H9 (cell line): ENCODE measurements at places on chromosomes 5 and 9. TPM values are rescaled to one million over a fixed set of nuclear protein-coding genes. Genes with fewer than 3 reads are reported as not detected.

DNA sequence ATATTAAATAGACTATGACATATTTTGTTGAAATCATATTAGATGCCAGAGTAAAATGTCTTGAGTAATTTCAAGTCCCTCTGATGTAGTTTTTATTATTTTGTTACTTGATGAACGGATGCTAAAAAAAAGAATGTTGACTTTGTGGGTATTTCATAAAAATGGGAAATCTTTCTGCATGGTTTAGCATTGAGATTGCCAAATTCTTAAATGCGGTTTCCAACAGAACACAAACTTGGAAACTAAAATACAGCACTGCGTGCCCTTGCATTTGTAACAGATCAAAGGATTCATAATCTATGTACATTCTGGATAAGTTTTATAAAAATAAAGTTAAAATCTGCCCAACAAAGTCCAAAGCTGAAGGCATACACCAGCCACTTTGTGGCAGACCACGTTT lies 425.5 kb upstream of the DAB2 start:
- DNase-seq = no peak

DNA sequence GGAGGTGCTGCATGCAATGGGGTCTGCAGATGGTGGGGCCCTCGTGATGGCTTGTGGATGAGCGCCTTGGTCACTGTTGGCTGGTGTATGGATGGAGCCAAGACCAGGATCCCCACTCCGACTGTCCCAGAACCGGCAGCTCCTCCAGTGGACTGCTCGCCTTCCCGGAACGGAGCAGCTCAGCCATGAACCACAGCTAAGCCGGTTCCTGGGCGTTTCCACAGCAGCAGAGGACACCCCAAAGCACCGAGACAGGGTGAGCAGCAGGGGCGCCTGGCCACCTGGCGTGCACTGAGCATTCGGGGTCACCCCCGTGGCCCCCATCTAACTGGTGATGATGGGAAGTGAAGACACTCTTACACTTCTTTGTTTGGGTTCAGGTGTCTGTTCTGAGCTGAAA lies 26.1 kb downstream of the CCDC187 start:
- DNase-seq = no peak

GRCh38 chr9:129391221-129391661 lies 213.2 kb upstream of the IER5L start:
- DNase-seq = no peak

DNA sequence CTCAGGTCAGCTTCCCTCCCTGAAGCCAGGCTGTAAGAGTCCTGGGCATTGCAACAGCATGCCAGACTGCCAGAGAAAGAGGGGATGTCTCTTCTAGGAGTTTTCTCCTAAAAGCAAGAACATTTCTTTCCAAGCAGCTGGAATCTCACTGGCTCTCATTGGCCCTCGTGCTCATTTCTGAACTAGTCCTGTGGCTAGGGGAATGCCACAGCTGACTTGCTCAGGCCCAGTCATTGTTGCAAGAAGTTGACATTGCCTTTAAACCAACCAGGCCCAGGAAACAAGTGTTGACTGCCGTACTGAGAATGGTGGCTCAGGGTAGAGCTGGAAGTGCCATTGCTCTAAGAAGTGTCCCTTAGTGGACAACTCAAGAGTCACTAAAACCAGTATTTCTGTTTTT lies 15.0 kb upstream of the CEP120 start:
- no peak for DNase-seq

DNA sequence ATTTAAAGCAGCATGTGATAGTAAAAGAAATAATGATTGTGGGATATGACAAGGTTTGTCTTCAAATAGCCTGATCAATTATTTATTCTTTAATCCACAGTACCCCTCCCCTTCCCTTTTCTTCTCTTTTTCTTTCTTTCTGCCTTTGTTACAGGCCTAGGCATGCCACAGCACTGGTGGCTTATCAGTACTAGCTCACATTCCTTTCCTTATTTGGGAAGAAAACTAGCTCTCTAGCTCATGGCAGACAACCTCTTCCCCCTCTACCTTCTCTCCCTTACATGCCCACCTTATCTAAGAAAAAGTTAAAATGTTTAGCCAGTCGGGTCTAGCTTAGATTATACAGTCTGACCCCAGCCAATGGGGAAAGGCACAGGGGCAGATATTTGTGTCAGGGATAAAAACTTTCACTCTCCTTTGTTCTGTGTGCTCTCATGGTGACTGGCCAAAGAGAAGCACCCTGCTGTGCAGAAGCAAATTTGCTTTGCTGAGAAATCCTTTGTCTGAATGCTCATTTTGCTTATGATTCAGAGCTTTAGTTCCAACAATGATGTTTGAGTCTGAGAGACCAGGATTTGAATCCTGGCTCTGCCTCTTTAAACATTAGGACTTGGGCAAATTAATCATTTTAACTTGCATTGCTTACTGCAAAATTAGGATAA lies 75.8 kb upstream of the CDH12 start:
- DNase-seq = peak; percentile 35

DNA sequence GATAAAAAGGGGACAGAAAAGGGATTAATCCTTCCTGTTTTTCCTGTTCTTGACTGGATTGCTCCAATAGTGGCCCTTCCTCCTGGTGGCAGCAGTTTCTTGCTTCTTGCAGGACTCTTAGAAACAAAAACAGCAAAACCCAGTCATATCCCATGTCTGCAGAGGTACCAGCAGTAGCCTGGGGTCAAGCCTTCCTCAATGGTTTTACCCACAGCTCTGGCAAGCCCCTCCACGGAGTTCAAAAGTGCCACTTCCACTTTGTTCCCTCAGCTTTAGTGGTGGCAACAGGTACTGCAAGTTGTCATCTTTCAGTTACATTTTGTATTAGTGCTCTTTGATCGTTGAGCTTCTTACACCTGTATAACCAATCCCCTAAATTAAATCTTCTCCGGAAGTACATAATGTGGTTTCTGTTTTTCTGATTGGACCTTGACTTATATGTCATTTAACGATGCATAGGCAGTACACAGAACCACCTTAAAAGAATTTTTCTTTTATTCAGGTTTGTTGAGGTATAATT lies 8.7 kb upstream of the RANBP6 start:
- DNase-seq = no peak

DNA sequence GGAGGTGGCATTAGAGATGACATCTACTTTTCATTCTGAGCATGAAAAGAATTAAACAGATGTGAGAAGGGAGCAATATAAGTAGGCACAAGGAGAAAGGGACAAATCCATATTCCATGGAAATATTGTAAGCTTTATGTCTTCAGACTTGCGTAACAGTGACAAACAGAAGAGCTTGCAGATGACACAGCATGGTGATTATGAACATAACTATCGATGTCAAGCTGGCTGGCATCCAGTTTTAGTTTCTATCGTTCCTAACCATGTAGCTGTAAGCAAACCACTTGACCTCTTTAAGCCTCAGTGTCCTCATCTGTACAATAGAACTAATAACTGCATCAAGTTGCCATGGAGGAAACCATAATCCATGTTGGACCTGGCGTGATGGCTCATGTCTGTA lies 246.7 kb upstream of the ADRA1B start:
- DNase-seq = no peak

DNA sequence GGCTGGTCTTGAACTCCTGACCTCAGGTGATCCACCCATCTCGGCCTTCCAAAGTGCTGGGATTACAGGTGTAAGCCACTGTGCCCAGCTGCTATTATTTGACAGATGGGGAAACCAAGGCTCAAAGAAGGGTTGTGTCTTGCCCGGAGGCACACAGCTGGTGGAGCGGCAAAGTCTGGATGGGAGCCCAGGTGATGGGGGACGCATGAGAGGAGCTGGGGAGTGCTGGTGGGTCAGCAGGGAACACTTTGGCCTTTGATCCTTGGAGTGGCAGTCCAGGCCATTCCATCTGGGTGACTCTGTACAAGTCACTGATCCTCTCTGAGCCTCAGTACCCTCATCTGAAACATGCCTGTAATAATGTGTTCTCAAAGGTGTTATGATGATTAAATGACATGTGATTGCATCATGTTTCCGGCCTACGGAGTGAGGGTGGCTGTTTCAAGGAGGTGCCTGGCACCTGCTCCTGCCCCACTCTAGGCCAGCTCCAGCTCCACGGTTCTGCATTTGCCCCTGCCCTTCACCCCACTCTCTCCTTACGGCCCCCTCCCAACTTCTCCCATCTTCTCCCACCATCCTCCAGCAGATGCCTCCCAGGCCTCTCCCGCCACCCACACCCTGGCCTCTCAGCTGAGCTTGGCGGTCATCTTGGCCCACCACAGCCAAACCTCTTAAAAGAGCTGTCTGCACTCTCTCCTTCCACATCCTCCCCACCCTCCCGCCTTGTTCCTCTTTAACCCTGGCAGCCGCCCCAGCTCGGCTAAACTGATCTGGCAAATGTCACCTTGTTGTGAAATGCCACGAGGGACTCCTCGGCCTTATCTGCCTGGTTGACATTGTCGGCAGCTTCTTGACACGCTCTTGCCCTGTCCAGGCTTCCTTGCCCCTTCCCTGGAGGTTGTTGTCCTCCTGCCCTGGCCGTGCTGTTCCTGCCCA lies 5.5 kb upstream of the DBN1 start:
- no peak for DNase-seq

GRCh38 chr5:161400583-161400982 lies 145.9 kb downstream of the GABRB2 start:
- DNase-seq = no peak

DNA sequence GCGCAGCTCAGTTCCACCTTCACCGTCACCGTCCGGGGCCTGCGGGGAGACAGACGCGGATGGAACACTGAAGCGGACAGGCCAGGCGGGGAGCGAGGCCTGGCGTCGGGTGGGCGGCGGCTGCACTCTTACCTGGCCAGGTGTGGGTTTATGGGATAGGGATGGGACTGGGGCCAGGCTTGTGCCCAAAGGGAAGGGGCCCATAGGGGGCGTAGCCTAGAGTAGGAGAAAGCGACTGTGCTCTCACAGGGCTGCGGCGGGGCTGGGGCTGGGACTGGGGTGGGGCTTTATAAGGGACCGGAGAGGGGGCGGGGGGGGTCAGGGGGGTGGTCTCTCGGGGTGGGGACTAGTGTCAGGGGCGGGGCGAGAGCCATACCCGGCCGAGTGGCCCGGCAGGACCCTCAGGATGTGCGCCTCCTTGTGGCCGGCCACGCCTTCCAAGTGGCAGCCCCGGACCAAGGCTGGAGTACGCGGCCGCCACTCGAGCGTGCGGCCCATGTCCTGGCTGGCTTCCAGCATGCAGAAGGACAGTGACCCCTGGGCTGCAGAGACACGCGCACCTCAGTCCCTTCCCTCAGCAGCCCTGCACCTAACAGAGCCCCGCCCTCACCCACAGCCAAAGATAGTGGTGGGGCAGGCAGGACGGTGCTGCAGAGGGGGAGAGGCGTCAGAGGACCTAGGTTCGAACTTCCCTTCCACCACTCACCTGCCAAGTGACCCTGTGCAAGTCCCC lies 22.8 kb downstream of the FPGS start:
- peak; percentile 95 for DNase-seq

DNA sequence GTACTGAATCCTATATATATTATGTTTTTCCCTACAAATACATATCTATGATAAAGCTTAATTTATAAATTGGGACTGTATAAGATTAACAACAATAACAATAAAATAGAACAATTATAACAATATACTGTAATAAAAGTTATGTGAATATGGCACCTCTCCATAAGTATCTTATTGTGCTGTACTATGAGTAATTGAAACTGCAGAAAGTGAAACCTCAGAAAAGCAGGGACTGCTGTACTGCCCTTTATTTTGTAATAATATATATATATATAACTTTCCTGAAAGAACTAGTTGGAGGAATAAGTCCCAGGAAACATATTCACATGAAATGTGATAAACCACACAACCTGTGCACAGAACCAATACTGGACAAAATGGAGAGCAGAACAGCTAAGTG lies 77.3 kb downstream of the PAM start:
- DNase-seq = no peak

DNA sequence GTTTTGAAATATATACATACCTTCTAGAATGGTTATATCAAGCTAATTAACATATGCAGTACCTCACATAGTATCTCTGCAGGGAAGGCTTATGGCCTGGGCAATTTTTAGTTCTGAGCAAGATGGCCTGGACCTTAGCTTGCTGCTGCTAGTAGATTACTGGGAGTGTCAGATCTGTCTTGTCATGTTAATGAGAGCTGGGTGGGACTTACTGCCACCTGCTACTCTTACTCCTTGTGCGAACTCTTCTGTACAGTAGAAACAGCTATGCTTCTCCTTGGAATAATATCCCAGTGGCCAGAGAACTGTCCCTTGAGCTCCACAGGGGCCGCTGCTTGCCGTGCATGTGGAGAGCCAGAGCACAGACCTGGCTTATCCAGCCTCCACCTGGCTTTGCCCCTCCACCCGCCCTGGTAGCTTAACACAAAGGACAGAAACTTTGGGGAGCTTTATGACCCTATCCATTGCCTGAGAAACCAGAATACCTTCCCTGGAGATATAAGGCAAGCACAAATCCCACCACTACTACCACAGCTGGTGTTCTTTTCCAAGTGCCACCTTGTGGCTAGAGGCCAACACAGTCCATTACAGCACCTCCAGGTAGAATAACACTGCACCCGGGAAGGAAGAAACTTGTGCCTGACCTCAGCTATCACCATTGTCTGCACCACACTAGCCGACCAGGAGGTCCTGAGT lies 74.4 kb upstream of the RUSC2 start:
- DNase-seq = peak; percentile 60

DNA sequence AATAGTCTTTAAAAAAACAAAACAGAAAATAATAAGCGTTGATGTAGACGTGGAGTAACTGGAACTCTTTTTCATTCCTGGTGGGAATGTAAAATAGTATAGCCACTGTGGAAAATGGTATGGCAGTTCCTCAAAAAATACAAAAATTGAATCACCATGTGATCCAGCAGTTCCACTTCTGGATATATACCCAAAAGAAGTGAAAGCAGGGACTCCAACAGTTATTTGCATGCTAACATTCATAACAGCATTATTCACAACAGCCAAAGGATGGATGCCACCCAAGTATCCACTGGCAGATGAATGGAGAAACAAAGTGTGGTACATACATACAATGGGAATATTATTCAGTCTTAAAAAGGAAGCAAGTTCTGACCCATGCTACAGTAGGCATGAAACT lies 4.2 kb upstream of the PHF2 start:
- DNase-seq = no peak

DNA sequence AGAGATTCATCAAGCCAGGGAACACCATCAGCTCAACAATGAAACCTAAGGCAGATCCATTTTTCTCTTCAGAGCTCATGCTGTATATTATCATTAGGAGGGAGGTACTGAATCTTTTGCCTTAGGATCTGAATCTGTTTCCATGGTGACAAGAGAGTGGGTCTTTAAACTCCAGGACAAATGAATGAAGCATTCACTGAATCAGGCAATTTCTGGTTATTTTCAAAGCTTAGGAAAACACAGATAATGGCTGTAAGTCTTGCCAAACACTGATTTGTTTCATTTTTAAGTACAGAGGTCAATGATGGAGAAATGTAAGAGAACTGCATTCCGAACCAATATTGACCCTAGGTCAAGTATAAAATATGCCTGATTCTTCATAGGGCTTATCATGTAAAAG lies 84.9 kb downstream of the GNA14 start:
- DNase-seq = no peak

The SURF2 gene
- total RNA-seq = 44.4 and 46.1 TPM in 2 replicates

The ANGPTL2 gene
- total RNA-seq = 4.8 and 5.1 TPM in 2 replicates

The RORB gene
- 0.26 and 0.31 TPM in 2 replicates for total RNA-seq

The CCIN gene
- total RNA-seq = 0.11 TPM in 1 of 2 replicates, not detected in the other
